Stomach (tissue), 19 donors: ENCODE measurements at places on chromosomes 3 and 15. TPM values are rescaled to one million over a fixed set of nuclear protein-coding genes. Genes with fewer than 3 reads are reported as not detected.
A peak's percentile ranks its signal among the peaks of the same experiment; 100 is the strongest.

DNA sequence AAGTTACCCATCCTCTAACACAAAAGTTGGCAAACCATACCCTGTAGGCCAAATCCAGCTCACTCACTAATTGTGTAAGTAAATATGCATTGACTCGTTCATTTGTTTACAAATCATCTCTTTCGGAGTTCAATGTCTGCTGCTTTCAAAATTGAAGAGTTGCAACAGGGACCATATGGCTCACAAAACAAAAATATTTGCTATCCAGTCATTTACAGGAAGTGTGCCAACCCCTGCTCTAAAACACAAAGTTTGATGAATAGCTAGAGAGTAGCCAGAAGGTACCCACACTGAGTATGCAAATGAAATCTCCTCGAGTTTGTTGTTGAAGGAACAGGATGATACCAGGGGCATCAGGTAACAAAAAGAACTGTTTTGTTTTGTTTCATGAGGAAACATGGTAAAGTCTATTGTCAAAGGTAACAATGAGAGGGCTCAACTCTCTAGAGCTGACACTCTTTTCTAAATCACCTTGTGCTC lies 236.2 kb upstream of the THBS1 start:
- no peak for DNase-seq

- DNase-seq, result no peak
Observed at GRCh38 chr3:65858749-65859148, 180.0 kb downstream of the MAGI1 start.

The SLC12A1 gene
- not detected for polyA plus RNA-seq

The IL17RD gene
- 0.25 TPM for polyA plus RNA-seq

- no peak for DNase-seq
Observed at GRCh38 chr3:137854533-137855261, 90.6 kb downstream of the SOX14 start.

The IRAK2 gene
- polyA plus RNA-seq, result 3.2 TPM

DNA sequence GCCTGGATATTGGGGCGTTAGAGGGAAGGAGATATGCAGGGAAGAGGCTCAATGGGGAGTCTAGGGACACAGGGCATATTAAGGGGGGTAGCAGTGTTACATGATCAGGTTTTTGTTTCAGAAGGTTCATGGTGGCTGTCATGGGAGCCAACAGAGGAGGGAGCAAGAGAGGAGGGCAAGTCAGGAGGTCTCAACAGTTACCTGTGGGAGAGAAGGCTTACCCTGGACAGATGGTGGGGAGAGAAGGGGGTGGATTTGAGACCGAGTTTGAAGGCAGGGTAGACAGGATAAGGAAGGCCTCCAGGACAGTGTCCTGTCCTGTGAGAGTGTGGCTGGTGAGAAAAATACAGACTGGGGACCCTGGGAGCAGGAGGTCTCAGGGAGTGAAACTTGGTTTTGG lies 3.8 kb upstream of the WNT7A start:
- DNase-seq, result no peak

DNA sequence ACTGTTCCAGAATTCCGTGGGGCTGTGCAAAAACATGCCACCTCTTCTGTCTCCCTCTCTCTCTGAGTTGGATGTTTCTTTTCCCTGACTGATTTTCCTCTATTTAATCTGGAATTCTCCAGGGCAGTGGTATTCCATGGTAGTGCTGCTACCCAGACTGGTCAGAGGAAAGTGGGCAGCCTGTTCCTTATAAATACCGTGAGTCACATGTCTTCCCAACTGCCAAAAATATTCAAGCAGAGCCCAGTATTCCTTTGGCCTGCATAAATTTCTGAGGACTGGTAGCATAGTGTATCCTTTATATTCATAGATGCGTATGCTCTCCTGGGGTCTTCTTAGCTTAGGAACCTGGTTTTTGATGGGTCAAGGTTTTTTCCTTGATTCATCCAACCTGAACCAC lies 40.9 kb downstream of the CEMIP start:
- no peak for DNase-seq

DNA sequence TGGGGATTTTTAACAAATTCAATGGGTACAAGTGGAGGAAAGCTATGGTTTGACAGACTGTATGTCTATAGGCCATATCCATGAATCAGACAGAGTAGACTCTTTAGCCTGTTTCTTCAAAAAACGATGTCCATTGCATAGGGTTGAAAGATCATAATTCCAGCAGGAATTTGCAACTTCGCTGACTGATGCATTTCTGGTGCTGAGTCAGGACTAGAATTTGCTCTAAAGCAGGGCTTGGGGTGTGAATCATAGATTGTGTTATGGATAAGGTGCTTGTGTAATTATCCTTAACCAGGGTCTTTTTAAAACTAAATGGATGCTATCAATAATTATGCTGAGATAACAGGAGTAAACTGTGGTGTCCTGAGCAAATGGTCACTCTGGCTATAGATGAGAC lies 200.4 kb upstream of the TBC1D5 start:
- DNase-seq, result no peak

- DNase-seq, result no peak
Observed at GRCh38 chr3:29410220-29410619, 129.3 kb downstream of the RBMS3 start.

The HAUS2 gene
- 11.6 TPM for polyA plus RNA-seq

DNA sequence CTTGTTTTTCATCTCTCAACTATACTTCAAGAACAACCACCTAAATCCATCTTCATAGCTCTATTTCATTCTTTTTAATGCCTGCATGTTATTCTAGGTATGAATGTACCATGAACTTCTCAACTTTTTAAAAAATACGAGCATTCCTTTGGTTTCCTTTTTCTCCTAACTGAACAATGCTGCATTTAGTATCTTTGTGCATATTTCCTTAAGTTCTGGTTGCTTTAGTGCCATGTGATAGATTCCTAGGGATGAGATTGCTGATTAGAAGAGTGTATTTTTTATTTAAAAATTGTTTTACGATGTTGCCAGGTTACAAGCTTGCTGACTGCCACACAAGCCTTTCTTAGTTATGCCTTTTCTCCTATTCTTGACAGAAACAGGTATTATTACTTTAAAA lies 34.7 kb downstream of the PEX5L start:
- no peak for DNase-seq

GRCh38 chr3:45064512-45065372 lies 38.6 kb downstream of the CLEC3B start:
- no peak for DNase-seq

- peak; percentile 51 for DNase-seq
Observed at GRCh38 chr3:71926262-71926600, 141.3 kb upstream of the PROK2 start.

- DNase-seq, result no peak
Observed at GRCh38 chr3:72636969-72637597, 211.2 kb downstream of the SHQ1 start.

GRCh38 chr3:175073219-175073905 lies 214.2 kb downstream of the NAALADL2 start:
- DNase-seq, result no peak

DNA sequence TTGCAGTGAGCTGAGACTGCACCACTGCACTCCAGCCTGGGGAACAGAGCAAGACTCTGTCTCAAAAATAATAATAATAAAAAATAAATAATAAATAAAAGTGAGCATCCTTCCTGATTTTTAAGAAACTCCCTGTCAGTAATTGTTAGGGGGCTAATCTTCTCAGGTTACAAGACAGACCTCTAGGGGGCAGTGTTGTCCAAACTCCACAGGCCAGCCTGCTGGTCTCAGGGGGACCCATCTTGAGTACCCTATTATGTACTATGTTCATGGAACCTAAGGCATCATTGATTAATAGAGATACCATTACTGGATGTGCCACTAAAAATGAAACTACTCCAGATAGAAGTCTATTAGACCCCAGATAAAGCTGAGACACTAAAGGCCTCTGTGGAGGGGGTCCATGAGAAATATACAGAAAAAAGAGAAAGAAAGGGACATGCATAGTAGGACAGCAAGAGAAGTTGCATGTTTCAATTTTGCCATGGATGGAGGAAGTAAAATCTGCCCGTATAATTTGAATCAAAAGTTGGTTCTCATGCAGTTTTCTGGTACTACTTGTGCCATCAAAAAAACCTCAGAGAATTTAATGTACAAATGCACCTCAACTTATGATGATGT lies 85.5 kb upstream of the CDV3 start:
- no peak for DNase-seq

The STARD9 gene
- 1.9 TPM for polyA plus RNA-seq

DNA sequence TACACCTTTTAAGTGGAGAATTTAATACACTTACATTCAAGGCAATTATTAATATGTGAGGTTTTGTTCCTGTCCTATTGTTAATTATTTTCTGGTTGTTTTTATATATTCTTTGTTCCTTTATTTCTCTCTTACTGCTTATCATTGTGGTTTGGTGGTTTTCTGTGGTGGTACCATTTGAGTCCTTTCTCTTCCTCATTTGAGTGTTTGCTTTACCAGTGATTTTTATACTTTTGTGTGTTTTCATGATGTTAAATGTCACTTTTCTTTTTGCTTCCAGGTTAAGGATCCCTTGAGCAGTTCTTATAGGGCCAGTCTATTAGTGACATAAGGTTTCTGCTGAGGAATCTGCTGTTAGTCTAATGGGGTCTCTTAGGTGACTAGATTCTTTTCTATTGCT lies 116.5 kb downstream of the LRRK1 start:
- DNase-seq, result no peak

GRCh38 chr15:66476535-66476934 lies 21.0 kb downstream of the SNAPC5 start:
- no peak for DNase-seq

GRCh38 chr3:14179114-14179465 lies 473 bp downstream of the LSM3 start:
- DNase-seq, result no peak

The NAA80 gene
- 16.4 TPM for polyA plus RNA-seq

DNA sequence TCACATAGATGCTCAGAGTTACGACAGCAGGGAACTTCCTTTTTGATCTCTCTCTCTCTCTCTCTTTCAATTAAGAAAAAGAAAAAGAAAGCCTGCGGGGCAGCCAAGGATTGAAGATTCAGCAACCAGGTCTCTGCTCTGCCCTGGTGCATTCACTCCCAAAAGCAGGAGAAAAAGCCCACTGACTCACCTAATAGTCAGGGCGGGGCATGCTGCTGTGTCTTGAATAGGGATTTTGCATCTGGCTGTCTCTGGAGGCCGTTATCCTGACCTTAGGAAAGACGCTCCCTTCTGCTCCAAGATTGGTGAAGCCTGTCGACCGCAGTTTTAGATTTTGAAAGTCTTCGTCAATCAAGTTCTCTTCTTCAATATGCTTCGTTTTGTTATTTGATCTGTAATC lies 20.8 kb upstream of the ITGB5 start:
- DNase-seq, result no peak

- DNase-seq, result no peak
Observed at GRCh38 chr15:33411596-33412540, 101.1 kb downstream of the RYR3 start.

DNA sequence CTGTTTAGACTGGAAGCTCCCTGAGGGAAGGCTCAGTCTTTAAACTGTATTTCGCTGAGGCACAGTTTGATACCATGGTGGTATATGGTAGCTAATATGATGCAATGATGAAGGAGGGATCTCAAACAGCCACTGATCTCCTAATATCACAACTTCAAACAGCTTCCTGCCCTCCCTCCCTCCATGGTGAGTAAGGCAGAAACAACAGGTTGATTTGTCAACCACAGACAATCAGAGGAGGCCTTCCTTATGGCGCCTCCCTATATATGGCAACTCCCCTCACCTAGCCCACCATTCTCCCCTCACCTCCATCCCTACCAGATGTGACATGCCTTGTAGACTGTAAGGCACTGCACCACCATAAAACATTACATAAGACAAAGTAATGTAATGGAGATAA lies 316.5 kb upstream of the ICE2 start:
- DNase-seq, result no peak

DNA sequence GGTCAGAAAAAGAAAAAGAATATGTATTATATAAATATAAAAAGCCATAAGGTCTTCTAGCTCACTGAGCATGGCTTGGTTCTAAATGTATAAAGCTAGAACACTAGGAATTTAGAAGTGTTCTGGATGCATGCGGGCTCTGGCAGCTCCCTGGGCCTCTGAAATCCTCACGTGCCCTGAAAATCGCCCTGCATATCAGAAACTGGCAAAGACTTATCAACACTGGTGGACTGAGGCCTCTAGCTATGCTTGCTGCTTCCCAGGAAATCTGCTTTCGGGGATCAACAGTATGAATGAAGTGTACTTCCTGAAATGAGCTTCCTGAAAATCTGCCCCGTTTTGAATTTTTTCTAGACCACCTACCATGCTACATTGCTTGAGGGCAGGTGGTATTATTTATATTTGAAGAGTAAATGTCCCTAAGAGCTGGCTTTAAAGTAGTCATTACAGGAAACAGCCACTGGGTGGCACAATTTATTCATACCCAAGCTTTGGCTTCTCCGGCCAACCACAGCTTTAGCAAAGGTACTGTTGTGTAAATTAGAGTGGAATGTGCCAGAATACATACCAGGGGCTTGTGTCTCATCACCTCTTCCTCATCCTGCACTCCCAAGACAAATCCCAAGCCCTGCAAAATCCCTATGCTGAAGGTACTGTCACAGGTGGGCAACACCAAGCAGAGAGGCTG lies 17.7 kb downstream of the CRTAP start:
- peak; percentile 85 for DNase-seq

The NPAP1 gene
- not detected for polyA plus RNA-seq

- no peak for DNase-seq
Observed at GRCh38 chr3:68728343-68728742, 204.0 kb downstream of the TAFA4 start.

DNA sequence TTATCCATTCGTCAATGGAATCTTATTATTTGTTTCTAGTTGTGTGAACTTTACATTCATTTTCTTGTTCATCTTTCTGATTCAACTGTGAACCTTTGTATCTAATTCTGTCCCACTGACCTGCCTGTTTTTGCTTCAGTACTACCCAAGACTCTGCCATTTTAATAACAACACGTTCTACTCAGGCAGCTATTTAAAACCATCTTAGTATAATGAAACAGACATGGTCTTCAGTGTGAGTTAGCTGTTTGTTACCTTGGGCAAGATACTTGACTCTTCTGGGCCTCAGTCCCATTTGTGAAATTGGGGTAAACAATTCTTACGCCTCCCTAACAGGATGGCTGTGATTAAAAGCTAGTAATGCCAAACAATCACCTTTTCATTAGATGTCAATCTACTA lies 1.6 kb downstream of the BTBD1 start:
- DNase-seq, result no peak

DNA sequence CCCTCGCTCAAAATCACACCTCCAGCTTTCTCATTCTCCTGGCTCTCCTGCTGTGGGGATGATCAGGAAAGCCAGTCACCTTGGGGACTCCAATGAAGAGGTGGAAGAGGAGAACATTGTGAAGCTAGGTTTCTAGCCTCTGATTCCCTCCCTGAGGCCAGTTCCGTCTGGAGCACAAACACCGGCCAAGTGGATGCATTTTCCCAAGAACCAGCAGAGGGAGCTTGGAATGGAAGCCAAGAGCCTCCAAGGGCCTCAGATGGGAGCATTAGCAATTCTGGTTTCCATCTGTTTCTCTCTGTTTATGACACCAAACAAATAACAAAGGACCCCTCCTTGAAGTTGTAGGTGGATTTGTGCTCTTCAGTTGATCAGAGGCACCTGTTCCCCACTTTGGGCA lies 40.6 kb upstream of the NMNAT3 start:
- DNase-seq, result no peak
